ENCODE measurements at places on chromosomes 16 and 17.
A peak's percentile ranks its signal among the peaks of the same experiment; 100 is the strongest.

- peak; percentile 69 for DNase-seq
Observed at GRCh38 chr17:35089586-35090296, 26.2 kb upstream of the RFFL start.

DNA sequence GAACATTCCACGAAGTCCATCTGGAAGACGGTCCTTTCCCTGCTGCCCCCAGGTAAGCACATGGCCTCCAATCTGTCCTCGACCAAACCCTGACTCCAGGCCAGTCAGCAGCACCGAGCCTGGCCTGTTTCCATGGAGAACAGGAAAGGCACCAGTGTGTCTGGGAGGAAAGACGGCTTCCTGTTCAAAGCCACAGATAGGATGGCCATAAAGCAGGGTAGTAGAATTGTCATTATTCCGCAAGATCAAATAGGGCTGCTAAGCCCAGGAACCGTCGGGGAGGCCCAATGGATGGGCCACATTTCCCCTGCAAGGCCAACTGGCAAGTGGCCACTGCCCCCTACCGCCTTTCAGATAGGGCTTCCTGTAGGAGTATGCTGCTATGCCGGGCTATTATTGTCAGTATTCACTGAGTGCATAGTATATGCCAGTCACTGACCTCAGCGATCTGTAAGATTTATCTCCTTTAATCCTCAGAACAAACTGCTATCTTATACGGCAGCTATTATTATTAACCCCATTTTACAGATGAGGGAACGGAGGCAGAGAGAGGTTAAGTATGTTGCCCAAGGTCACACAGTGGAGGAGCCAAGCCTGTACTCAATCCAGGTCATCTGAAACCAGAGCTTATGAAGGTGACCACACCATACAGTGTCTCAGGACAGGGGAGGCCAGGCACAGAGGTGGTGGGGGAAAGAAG lies 23.0 kb upstream of the PLCG2 start:
- no peak for DNase-seq

DNA sequence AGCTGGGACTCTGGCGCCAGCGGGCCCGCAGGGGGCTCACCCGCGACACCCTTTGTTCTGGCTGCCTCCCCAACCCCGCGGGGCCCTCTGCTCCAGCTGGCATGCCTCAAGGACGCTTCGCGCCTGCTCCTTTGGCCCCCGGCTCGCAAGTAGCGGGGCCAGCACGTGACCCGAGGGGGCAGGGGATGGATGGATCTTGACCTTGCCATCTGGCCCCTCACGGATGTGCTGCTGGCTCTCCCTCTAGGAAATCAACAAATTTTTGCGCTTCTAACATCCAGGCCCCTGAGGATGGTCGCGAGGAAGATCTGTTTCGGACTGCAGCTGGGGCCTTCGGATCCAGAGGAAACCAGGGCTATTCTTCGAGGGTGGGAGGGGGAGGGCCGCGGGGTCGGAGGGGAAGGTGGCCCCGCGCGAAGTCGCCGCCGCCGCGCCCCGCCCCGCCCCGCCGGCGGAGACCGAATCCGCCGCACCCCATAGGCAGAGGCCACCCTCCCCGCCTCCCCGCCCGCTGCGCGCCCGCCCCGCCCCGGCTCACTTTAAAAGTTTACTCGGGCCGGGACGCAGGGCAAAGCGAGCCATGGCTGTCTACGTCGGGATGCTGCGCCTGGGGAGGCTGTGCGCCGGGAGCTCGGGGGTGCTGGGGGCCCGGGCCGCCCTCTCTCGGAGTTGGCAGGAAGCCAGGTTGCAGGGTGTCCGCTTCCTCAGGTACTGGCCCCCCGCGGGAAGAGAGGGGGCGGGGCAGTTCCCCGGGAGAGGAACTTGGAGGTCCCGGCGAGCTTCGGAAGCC lies at the start of gene ACSF2:
Gene ACSF2, plus strand, starts transcription at position 537 of the 790 bp plus-strand sequence. Its CDS starts 44 bp downstream, at position 581.
- peak; percentile 84 for DNase-seq

- DNase-seq, result no peak
Observed at GRCh38 chr16:75376475-75377161, 56.7 kb downstream of the CFDP1 start.

GRCh38 chr16:3706253-3707012 lies 10.9 kb downstream of the TRAP1 start:
- DNase-seq, result no peak

GRCh38 chr17:6530324-6530920 lies 25.9 kb downstream of the PITPNM3 start:
- DNase-seq, result no peak

GRCh38 chr16:67555795-67556212 lies 6.5 kb upstream of the CTCF start:
- peak; percentile 42 for DNase-seq

DNA sequence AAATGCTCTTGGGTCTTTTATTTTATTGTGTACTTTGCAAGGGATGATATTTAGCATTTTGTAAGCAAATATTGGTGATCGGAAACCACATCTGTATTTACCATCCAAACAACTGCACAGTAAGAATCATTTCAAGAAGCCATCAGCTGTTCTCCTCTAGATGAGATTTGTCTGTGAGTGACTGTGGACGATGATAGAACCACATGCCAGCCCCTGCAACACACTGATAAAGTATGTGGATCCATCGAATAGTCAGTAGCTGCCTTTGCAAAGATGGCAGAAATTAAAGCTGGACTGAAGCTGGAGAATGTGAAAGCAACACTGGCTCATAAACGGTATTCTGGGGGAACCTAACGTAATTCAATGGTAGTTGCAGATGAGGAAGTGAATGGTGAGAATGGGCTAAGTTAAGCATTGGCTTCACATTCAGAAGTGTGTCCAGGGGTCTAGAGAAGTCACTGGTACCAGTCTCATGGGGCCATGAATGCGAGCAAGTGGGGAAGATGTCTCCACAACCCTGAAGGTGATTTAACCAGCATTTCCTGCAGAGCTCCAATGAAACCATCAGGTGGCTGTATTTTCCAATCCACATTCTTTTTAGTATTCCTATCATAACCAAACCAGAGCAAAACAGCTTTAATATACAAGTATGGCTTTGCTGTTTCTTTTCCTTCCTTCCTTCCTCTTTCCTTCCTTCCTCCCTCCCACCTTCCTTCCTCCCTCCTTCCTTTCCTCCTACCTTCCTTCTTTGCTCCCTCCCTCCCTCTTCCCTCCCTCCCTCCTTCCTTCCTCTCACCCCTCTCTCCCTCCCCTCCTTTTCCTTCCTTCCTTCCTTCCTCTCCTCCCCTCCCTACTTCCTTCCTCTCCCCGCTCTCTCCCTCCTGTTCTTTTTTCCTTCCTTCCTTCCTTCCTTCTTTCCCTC lies 169.4 kb downstream of the ABCA8 start:
- no peak for DNase-seq

DNA sequence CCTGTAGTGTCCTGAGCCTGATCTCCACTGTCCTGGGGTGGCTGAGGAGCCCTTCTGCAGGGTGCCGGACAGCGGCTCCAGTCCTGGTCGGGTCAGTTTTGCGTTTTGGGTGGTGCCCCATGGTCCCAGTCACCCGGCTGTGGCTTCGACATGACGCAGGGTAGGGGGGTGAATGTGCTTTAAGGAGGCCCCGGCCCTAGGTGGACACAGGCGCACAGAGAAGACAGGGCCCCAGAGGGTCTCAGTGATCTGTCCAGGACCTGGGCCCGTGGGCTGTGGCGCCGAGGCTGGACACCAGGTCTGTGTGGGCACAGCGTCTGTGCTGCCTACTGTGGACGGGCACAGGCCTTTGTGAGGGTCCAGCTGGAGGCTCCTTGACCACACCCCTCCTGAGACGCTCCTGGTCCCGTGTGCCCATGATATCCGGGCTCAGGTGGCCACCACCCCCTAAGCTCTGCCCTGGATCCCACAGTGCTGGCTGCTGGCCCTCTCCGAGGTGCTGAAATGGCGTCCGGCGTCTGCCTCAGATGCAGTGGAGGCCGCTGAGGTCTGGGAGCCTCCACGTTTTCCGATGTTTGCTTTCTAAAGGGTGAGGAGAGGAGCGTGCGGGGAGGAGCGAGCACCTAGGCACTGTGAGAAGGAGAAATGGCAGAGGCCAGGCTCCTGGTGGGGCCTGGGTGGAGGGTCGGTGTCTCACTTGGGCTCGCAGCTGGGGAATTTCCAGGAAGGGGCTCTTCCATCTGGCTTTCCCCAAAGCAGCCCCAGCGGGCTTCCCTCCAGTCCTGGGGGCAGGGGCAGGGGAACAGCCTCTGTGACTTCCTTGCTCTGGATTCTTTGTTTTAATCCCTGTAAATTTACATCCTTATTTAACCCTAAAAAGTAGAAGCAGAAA lies 56.1 kb upstream of the ACSF3 start:
- peak; percentile 34 for DNase-seq

DNA sequence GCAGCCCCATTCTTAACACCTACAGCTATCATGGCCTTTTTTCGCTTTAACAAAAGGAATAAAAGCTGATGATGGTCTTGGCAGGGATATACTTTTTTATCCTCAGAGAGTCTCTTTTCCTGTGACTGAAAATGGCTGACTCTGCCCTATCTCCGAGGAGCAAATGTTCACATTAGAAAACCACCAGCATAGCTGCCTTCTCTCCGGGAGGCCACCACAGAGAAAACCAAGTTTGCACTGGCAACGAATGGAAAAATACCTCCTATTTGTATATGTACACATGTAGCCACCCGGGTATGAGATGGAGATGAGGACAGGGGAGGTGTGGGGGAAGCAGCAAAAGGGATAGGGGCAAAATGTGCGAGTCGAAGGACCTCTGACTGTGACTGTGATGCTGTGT lies 88.2 kb downstream of the STX8 start:
- DNase-seq, result no peak

DNA sequence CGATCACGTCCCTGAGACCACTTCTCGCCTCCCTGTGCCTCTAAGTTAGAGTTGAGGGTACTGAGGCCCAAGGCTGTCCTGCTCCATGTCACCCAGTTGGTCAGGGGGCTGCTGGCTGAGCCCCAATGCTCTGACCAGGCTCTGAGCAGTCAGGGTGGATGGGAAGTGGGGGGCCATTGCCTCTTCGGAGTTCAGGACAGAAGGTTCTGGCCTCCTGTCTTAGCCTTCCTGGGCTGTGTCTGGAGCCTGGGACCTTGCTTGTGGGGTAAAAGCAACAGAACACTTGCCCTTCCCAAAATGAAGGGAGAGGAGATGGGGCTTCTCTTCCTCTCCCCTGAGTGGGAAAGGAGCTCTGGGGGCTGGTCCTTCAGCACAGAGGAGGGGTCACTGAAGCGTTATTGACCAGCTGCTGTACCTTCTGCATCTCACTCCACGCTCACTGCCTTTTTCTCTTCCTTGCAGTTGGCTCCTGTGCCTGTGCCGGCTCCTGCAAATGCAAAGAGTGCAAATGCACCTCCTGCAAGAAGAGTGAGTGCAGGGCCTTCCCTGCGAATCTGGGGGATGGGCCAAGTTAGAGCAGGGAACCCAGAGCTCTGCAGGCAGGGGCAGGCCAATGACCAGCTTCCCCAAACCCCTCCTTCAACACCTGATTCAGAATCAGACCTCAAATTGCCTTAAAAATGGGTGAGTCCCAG lies 580 bp downstream of the MT1X start:
- DNase-seq, result no peak

- no peak for DNase-seq
Observed at GRCh38 chr17:69430488-69430887, 16.0 kb downstream of the MAP2K6 start.

DNA sequence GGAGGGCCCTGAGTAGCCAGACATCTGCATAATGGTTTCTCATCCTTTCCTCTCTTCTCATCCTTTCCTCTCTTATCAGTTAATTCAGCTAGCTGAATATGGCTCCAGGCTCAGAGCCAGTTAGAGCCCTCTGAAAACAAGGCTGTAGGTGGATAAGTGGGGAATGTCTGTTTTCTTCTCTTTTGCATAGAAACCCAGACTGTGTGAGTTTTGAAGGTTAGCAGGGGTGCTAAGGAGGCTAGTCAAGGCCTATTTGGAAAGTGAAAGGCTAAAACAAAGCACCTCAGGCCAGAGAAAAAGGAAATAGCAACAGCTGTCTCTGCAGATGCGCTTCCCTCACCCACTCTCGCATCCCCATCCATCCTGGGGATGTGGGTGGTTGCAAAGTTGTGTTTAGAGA lies 420.9 kb downstream of the SHISA9 start:
- no peak for DNase-seq

DNA sequence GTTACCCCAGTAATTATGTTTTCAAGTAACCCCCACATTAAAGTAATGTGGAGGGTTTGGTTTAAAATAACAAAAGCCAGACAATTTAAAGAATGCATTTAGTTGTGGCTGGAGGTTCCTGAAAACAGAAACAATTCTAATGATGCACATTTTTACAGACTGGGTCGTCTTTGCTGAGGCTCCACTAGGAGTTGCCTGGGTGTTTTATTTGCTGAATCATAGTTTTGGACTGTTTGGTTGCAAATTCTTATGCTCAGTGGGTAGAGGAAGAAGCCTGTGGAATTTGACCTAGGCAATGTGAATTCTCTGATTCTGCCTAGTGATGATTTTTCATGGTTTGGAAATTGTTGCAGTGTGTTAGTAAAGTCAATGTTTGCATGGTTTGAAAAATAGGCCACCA lies 16.3 kb downstream of the SHISA9 start:
- no peak for DNase-seq

DNA sequence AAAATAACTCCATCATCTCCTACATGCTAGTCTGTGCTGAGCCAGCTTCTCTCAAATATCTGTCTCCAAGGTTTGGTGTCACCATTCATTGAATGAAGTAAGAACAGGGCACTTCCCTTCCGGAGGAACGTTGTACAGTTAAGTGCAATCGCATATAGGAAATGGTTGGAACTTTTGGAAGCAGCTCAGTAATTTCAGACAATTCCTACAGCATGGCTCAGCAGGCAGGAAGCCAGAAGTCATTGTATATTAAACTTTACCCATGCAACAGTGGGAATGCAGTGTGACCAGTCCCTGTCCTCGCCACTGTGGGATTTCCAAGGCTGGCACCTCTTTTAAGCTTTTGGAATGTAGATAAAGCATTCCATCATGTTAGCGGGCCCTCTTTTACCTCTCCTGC lies 51.1 kb upstream of the MYH2 start:
- DNase-seq, result no peak

GRCh38 chr17:1011138-1011537 lies 14.2 kb downstream of the TIMM22 start:
- DNase-seq, result no peak

DNA sequence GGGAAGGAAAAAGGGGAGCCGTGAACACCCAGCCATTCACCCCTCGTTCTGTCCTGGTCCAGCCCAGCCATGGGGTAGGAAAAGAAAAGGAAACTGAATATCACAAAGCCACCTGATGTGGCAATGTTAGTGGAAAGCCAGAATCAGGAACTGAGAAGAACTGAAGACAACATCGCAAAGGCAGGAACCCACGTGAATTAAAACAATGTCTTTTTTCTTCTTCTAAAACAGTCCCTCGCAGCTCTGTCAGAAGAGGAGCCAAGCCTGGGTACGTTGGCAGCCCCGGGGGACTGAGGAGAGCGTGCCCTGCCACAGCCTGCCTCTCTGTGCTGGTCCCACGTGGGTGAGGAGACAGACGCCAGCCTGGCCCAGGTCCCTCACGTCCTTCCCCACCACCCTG lies 55.0 kb downstream of the ZNF423 start:
- DNase-seq, result no peak

- DNase-seq, result no peak
Observed at GRCh38 chr16:6682142-6682811, 650.4 kb upstream of the RBFOX1 start.

- DNase-seq, result peak; percentile 43
Observed at GRCh38 chr17:58336456-58337209, 8.0 kb upstream of the TSPOAP1 start.
